ENCODE measurements at places on chromosomes 12 and 14. TPM values are rescaled to one million over a fixed set of nuclear protein-coding genes. Genes with fewer than 3 reads are reported as not detected.

SERPINA9 gene
- not detected for total RNA-seq

AHSA1 gene
- total RNA-seq: 151 TPM

GRCh38 chr12:6507102-6507998, 13.4 kb downstream of the NCAPD2 start:
- ATAC-seq: no peak

DPF3 gene
- 7.9 TPM for total RNA-seq

GRCh38 chr14:65972346-65972870, 513.8 kb upstream of the CCDC196 start:
- ATAC-seq: no peak

DNA sequence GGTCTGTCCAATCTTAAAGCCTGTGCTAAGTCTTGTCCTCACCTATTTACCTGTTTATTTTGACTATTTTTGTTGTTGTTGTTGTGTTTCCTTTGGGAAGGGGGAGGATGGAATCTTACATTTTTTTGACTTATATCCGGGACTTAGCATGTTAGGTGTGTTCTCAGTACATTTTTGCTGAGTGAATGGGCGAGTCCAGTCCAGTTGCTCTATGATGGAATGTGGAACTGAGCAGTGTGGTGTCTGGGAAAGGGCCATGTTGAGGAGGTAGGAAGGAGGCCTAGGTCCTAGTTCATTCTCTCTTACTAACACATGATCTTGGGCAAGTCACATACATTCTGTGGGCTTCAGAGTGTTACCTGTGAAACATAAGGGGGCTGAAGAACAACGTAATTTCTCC, 80.9 kb upstream of the SLC38A2 start:
- ATAC-seq: no peak

BAZ2A gene
- 101 TPM for total RNA-seq

GRCh38 chr12:102513272-102513671, 32.9 kb upstream of the IGF1 start:
- no peak for ATAC-seq

DNA sequence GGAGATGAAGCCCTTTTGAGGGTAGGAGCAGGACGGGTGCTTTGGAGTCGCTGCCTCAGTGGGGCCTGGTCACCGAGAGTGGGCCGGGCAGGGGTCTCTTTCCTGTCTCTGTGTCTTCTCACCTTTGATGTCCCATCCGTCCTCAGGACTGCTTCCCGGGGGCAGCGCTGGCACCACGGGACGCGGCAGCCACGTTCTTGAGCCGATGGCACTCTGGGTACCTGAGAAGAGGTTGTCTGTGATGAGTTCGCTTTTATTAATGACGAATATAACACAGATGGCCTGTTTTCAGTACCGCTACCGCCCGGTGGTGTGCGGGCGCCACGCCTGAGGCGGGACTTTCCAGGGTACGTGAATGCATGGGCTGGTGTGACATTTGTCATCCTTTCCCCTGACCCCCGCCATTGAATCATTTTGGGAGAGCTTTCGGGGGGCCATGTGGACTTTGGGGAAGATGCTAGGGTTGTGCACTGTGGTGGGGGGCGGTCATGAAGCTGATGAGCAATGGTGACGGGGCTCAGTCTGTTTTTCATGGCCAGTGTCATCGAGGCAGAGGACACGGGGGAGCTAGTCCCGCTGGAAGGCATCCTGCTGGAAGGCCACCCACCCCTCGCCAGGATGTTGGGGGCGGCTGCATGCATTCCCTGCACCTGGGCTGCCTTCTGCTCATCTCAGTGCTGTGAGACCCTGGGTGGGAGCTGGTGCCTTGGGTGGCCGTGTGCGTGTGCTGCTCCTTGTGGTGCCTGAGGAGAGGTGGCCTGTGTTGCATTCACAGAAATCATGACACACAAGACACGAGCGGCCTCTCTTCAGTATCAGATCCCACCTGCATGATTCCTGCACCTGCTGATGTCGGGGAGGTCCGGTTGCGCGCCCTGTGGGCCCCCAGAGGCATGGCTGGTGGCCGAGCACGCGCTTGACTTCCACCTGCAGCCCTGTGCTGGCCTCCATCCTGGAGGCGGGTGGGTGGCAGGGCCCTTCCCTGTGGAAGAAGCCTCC, 162.5 kb upstream of the RTL1 start:
- no peak for ATAC-seq

DNA sequence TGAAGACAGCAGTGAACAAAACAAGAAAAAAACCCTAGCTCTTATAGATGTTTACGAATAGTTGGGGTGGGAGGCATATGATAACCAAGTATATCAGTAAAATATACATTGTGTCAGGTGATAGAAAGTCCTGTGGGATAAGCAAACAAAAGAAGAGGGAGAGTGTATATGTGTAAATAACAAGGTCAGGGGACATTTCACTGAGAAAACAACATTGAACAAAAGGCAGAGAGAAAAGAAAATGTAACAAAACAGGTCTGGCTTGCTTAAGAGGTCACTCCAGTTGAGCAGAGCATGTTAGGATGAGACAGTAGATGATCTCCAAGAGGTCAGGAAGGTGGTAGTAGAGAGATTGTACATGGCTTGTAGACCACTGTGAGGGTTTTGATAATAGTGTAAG, 304.1 kb downstream of the ACSS3 start:
- ATAC-seq: no peak

GRCh38 chr12:1422604-1423315, 171.6 kb downstream of the FBXL14 start:
- no peak for ATAC-seq

BEGAIN gene
- total RNA-seq: 2.9 TPM

ATP2B1 gene
- total RNA-seq: 79.5 TPM

DNA sequence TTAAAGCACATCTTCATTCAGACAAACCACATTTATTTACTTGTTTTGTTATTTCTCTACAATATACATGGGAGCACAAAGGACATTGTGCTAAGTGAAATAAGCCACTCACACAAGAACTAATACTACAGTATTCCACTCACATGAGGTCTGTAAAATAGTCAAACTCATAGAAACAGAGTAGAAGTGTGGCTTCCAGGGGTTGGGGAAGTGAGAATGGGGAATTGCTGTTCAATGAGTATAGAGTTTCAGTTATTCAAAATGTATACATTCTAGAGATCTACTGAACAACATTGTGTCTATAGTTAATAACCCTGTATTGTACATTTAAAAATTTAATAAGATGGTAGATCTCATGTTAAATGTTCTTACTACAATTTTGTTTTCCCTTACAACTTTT, 88.8 kb downstream of the ATXN7L3B start:
- ATAC-seq: no peak

DNA sequence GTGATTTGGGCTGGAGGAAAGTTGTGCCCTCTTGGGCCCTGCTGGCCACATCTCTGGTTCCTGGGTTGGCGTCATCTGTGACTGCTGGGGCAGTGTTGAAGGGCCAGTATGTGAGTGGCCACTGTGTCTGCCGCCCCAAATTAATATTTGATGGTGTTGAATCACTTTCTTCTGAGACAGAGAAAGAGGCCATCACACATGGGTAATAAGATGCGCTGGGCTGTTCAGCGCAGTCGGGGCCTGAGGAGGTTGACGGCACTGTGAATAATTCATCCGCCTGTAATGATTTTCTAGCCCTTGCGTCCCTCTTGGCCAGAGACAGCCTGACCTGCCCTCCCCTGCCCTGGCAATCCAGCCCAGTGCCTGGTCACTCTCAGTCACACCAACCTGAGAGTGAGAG, 56.2 kb upstream of the BEGAIN start:
- ATAC-seq: peak; percentile 63

DNA sequence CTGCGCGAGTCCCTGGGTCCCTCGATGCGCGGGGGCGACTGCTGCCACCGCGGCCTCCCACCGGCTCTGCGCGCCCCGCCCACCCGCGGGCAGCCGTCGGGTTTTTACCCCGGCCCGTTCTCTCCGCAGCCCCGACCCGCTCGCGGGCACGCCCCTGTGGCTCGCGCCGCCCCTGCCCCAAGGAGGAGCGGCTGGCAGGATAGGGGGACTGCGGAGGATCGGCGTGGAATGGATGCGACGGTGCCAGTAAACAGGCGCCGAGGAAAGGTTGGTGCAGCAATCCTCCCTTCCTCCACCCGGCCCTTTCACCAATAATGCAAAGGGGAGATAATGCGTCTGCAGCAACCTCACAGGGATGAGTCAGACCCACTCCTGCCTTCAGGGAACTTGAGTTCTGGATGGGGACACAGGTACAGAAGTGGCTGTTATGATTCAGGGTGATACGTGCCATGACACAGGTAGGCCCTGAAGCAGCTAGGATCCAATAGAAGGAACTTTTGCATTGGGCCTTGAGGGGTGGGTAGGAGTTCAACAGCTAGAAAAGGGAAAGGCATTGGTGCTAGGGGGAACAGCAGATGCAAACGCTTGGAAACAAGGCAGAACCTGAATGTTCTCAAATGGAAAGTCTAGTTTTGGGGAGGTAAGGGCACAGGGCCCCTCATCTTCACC, 554 bp upstream of the DEGS2 start:
- no peak for ATAC-seq

PPM1H gene
- total RNA-seq: 6.3 TPM

BMP4 gene
- 26.0 TPM for total RNA-seq

DNA sequence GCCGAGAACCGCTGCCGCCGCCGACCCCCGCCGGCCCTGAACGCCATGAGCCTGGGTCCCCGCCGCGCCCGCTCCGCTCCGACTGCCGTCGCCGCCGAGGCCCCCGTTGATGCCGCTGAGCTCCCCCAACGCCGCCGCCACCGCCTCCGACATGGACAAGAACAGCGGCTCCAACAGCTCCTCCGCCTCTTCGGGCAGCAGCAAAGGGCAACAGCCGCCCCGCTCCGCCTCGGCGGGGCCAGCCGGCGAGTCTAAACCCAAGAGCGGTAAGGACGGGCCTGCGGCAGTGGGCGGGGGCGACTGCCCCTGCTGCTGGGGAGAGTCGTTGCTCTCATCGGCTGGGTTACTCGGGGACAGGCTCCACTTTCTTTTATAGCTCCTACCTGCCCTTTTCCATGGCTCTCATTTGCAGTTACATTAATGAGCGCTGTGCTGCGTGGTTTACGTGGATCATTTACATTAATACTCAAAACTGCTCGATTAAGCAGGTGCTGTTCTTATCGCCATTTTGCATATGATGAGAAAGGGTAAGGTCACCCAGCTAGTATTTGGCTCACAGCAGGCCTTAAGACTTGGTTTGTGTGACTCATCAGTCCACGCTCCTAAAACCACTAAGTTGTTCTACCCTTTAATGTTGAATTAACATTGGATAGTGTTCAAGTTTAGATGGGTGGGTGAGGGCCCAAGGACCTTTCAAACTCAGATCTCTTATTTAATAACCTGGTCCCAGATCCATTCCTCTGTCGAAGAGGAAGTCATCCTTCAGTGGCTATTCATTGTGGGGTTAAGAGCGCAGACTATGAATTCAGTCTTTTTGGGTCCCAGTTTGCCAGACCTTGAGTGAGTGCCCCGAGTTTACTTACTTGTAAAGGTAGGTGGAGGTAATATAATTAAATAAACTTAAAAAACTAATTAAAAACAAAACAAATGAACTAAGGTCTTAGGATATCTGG, 823 bp downstream of the RNF10 start:
- ATAC-seq: peak; percentile 55

USP44 gene
- 10.0 TPM for total RNA-seq

- no peak for ATAC-seq
Observed at GRCh38 chr12:24947541-24948419, 1.1 kb downstream of the BCAT1 start.

- no peak for ATAC-seq
Observed at GRCh38 chr14:43361751-43362150, 1145.3 kb downstream of the FSCB start.

DNA sequence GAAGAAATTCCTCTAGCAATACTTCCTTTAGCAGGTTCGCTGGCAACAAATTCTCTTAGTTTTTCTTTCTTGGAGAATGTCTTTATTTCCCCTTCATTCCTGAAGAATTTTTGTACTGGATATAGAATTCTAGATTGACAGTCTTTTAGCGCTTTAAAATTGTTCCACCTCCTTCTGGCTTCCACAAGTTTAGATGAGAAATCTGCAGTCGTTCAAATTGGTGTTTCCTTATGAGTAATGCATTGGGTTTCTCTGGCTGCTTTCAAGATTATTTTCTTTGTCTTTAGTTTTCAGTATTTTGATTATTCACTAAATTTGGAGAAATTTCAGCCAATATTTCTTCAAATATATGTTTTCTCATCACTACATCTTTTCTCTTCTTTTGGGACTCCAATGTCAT, 33.3 kb upstream of the FGF6 start:
- ATAC-seq: no peak
